ENCODE measurements at places on chromosomes 6 and 20.
A peak's percentile ranks its signal among the peaks of the same experiment; 100 is the strongest.

- DNase-seq: no peak
Measured at GRCh38 chr6:157443066-157443800, 62.2 kb downstream of the ZDHHC14 start.

GRCh38 chr20:50107796-50108331, 5.1 kb downstream of the UBE2V1 start:
- no peak for DNase-seq

GRCh38 chr6:122365775-122366403, 33.6 kb upstream of the HSF2 start:
- DNase-seq: no peak

- DNase-seq: peak; percentile 40
Measured at GRCh38 chr20:45347936-45348778, at the start of gene SDC4. TSS of gene SDC4 (minus strand) at chr20:45348424. CDS start at chr20:45348384, 40 bp downstream.

DNA sequence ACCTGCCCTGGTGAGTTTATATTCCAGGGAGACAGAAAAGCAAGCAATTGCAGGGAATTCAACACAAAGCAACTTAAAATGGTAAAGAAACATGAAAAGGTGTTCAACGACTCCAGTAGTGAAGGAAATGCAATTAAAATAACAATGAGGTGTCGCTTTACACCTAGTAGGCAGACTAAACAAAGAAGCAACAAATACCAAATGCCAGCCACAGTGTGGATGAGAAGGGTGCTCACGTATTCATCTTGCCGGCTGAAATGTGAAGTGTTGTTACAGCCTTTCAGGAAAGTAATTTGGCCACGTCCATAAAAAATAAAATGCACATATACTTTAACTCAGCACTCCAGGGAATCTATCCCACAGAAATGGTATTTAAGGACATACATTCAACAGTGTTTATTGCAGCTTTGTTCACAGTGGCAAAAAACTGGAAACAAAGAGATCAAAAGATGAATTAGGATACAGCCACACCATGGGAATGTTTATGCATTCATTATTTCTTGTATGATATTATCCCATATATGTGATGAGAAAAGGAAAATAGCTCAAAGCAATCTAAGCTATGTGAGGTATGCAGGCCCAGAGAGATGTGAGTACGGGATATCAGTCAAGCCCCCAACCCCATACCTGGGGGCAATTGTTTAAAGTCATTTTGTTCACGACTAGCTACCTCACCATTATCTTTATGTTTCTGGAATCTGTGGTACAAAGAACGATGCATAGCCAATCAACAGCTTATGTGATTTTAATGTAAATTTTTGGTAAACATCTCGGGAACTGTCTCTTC, 266.0 kb upstream of the SOX4 start:
- DNase-seq: no peak

DNA sequence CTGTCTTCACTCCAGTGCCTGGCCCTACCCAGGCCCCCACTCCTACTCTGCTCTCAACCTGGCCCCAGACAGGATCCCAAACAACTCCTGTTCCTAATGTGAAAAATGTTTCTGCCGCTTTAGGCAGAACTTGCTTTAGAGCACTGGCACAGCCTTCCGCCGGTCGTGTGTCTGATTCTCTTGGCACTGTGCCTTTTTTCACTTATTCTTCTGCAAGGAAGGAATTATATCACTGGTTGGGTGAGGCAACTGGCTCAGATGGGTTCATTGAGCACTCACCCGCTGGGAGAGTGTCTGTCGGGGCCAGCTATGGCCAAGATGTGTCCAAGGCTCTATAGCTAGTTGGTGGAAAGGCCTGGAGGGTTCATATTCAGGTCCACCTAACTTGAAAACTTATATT, 33.6 kb upstream of the HLA-A start:
- no peak for DNase-seq

DNA sequence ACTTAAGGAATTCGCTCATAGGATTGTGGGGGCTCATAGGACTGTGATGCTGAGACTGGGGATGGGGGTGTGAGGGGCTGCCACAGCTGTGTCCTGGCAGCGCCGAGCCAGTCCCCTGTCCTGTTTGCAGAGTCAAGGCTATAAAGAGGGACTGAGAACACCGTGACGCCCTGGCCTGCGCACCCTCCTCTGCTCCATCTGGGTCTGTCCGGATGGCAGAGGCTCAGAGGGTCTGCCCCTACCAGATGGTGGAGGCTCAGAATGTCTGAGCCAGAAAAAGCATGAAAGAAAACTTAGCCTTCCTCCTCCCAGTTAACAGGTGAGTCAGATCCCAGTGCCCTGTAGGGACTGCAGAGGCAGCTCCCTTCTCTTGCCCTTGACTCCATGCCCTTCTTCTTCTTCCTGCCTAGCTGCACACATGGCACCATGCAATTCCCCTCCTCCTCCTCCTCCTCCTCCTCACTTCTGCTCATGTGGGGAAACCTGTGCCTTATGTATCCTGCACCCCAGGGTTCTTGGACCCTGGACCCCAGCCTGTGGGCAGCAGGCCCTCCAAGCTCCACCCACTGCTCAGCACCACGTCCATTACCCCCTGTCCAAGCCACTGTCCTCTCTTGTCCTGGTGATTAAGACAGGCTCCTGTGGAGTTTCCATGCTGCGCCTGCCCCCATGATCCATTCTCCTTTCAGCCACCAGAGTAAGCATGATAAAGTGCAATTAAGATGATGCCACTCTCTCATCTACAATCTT, 410.0 kb upstream of the SULF2 start:
- DNase-seq: no peak

DNA sequence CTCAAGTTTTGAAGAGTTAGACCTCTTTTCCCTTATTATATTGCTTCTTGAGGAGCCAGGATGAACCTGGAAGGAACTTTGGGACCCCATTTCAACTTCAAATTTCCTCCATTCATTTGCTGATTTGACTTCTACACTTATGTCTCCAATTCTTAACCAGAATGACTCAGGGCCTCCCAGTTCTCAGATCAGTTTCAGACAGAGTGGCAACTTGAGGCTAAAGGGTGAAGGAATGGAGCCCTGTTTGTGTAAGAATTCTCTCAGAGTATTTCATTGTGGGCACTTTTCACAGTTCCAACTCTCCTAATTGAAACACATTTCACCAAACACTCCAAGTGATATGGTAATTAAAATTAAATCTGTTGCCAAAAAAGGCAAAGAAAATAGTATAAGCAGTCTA, 109.0 kb upstream of the FLRT3 start:
- no peak for DNase-seq

GRCh38 chr6:89690944-89691324, 52.4 kb upstream of the LYRM2 start:
- no peak for DNase-seq

- no peak for DNase-seq
Measured at GRCh38 chr6:24899136-24899996, 36.4 kb downstream of the RIPOR2 start.

DNA sequence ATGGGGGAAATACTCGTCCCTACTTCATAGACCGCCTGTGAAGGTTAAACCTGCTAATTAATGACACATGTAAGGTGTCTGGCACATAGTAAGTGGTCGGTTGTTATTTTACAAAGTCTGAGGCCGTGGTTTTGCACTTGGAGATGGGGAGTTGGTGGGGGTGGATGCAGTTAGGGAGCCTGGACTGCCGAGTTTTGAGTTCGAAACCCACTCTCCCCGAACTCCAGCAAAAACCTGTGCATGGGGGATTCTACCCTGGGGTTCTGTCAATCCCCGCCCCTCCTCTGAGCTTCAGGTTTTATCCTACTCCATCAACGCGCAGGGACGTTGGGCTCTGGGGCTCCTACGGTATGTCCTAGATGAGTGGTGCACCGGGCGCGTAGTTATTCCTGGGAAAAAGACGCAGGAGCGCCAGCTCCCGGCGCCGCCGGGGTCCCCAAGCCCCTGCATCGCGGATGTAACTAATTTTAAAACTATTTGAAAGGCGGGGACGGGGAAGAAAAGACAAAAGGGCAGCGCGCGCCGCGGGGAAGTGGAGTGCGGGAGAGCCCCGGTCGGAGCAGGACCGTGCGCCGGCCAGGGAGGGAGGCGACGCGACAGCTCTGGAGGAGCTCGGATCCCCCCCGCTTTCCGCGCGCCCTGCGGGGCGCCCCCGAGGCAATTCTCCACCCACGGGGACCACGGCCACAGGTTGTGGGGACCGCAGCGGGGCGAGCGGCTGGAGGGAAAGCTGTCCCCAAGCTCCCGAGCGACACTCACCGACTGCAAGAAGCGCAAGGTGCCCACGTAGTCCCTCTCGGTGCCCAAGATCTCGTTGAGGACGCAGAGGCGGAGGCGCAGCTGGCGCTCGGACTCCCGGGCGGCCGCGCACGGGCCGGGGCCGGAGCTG, 672 bp downstream of the PREX1 start:
- no peak for DNase-seq

- DNase-seq: no peak
Measured at GRCh38 chr20:39195582-39196021, 233.5 kb downstream of the DHX35 start.

DNA sequence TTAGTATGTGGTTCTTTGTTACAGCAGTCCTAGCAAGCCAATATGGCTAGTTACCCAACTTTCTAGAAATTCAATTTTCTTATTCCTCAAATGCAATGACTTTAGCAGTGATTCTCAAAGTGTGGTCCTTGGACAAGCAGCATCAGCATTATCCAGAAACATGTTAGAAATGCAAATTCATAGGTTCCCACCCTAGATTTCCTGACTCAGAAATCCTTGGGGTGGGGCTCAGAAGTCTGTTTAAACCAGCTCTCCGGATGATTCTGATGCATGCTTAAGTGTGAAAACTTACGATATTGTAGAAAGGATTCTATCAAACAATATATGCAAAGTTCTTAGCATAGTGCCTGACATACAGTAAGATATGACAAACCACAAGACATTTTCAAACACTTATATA, 757.1 kb downstream of the DHX35 start:
- no peak for DNase-seq

DNA sequence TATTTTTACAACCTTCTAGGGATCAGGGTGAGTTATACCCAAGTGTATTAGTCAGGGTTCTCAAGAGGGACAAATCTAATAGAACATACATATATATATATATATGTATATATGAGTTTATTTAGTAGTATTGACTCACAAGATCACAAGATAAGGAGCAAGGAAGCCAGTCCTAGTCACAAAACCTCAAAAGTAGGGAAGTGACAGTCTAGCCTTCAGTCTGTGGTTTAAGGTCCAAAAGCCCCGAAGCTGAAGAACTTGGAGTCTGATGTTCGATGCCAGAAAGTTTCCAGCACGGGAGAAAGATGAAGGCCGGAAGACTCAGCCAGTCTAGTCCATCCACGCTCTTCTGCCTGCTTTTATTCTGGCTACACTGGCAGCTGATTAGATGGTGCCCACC, 632.7 kb upstream of the AGPAT4 start:
- DNase-seq: no peak

DNA sequence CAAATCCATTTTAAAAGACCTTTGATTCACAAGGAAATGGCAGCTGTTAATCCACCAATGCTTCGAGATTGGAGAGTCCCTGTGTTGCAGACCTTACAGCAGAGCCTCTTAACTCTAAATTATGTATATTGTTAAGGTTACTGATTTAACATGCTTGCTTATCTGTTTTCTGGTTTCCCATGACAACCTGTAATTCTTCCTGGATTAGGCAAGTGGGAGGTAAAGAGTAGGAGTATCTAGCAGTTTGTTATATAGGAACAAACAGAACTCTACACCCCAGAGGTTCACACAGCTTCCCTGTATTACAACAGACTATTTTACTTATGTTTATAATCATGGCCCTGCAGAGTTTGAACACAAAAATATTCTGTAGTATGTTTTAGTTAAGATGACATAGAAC, 39.5 kb downstream of the NKX2-4 start:
- no peak for DNase-seq

DNA sequence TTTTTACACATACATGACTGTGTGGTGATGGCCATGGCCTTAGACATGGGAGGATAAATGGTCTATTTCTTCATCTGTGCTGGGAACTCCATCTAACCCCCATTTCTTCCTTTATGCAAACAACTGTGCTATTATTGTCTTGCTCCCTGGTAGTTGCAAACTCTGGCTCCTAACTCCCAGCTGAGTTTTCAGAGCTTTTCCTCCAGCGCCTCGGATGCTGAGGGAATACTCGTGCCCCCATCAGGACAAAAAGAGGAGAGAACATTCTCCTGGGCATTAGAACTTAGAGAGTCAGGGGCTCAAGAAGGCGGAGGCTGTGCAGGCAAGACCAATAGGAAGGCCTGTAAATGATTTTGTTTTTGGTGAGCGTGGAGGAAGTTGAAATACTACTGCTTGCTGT, 2.1 kb downstream of the DAAM2 start:
- no peak for DNase-seq

DNA sequence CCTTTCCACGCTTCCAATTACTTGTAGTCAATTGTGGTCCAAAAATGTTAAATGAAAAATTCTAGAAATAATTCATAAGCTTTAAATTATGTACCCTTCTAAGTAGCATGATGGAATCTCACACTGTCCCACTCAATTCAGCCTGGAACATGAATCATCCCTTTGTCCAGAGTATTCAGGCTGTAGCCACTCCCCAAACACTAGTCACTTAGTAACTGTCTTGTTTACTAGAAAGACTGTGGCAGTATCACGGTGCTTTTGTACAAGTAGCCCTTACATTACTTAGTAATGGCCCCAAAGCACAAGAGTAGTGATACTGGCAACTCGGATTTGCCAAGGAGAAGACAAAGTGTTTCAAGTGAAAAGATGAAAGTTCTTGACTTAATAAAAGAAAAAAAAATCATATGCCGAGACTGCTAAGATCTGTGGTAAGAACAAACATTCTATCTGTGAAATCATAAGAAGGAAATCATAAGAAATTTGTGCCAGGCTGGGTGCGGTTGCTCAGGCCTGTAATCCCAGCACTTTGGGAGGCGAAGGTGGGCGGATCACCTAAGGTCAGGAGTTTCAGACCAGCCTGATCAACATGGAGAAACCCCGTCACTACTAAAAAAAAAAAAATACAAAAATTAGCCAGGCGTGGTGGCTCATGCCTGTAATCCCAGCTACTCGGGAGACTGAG, 168.5 kb upstream of the SIM1 start:
- no peak for DNase-seq

DNA sequence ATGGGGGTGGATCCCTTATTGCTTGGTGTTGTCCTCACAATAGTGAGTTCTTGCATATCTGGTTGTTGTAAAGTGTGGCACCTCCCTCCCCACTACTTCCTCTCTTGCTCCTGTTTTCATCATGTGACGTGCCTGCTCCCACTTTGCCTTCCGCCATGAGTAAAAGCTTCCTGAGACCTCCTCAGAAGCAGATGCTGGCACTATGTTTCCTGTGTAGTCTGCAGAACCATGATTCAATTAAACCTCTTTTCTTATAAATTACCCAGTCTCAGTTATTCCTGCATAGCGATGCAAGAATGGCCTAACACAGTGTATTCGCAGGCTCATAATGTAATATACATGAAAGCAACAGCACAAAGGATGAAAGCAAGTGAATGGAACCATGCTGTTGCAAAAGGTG, 28.4 kb upstream of the ANKRD60 start:
- no peak for DNase-seq

GRCh38 chr6:168927026-168927425, 326.6 kb downstream of the THBS2 start:
- no peak for DNase-seq

DNA sequence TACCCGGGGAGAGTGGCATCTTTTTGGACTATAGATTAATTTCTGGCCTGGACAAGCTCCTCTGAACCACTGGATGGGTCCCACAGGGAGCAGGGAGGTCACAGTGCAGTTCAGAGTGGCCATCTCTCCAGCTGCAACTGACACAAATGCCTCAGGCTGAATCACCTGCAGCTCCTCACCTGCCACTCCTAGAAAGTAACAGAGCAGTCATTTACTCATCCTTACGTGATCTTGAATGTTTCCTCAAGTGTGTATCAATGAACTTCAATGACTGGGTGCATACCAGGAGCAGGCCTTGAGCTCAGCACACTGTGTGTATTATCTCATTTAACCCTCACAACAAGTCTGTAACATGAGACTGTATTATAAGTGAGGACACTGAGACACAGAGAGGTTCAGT, 40.0 kb upstream of the SIRPG start:
- DNase-seq: no peak

Data from stimulated activated CD8-positive, alpha-beta memory T cell treated with anti-CD3 and anti-CD28 coated beads, Interleukin-12 subunit alpha, Interleukin-12 subunit beta, amount 100 ng/mL, for 1 hour (primary cell).